EL (cell line): ENCODE measurements at places on chromosomes 4 and X.
A peak's percentile ranks its signal among the peaks of the same experiment; 100 is the strongest.

DNA sequence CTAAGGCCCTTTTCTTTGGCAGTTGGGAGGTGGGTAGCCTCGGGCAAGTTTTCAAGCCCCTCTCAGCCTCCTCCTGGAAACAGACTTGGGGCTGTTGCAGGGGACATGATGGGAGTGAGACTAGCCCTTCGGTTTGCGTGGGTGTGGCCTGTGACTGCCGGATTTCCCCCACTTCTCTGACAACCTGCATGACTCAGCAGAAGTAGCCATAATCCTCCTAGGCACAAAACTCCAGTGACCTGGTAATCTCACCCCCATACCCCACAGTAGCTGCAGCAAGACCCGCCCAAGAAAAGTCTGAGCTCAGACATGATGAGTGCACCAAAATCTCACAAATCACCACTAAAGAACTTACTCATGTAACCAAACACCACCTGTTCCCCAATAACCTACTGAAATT is 433.7 kb upstream of the AMOT start:
- DNase-seq: no peak

DNA sequence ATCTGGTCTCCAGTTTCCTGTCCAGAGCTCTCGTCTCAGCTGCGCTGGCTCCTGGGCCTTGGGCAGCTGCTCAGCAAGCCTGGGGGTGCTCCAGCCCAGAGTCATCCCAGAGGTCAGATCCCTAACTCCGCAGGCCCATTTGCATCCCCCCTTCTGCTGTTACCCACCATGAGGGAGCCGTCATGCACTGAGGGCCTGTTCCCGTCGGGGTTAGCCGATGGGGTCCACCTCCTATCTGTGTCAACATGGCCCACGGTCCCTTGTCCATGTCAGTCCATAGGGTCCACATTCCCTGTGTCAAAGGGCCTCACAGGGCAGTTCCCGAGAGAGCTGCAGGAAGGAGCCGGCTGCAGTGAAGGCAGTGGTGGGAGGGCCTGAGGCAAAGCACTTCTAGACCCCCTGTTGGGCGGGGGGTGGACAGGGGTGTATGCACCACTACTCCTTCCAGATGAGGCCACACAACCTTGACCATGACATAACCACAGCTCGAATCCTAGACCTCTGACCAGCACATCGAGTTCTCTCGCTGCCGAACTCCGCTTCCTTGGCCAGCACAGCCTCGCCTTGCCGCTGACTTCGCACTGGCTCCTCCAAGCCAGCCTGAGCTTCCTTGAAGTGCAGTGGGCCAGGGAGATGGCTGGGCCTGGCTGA is 24.9 kb downstream of the WDR1 start:
- DNase-seq: no peak

DNA sequence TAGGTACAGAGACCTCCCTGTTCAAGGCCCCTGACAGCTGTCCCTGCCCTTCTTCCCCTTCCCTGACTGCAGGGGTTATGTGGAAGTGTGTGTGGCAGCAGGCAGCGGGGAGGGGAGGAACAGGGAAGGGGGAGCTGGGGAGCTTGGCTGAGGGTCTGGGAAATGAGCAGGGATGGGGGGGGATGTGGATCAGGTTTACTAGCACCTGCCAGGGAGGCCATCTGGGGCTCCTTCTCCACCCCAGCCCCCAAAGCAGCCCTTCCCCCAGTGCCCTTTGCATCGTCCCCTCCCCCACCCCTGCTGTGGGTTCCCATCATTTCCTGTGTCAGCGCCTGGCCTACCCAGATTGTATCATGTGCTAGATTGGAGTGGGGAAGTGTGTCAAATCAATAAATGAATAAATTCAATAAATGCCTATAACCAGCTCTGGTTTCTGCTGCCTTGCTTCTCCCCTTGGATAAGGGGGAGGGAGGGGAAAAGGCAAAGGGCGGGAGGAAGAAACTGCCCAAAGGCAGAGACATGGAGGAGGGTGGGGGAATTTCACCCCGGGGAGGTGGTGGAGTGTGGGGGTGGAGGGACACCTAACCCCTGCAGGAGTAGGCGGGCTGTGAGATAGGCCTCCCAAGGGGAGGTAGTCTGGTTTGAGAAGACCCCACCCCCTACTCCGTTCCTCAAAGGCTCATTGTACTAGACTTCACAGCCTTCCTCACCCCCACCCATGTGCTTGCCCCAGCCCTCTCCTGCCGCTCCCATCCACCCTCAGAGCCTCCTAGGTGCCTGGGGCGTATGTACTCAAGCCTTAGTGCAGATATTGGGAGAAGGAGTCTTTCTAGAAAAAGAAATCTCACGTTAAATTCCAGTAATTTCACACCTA is 3.2 kb downstream of the CXorf65 start:
- DNase-seq: no peak

DNA sequence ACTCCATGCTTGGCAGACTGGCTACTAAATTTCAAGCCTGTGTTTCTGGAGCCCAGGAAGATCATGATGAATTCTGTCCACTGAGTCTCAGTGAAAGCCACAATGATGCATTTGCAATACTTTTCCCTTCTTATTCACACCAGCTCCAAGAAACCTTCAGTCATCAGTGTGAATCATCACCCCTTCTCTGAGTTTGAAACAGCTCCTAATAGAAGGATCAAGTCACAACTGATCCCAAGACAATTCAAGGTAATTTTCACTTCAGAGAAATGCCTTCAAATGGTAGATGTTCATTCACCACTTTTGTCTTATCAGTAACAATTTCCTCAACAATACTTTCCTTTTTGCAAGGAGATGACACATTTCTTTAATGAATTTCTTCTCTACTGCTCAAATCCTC is 257.4 kb downstream of the NLGN4X start:
- no peak for DNase-seq

DNA sequence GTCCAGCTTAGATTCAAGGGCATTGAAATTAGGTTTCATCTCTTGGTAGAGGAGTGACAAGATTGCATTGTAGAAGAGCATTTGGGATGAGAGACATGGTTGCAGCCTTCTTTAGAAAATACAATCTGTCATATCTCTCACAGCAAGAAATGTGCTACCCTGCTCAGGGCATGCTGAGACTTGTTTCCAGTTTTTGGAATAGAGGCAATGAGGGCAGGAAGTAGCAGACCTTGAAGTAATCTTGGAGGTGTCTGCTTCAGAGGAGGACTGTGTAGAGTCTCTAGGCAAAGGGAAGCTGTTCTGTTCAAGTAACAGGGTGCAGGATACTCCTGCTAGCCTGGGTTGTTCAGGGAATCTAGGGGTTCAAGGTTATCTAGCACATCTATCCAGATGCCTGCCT is 116.1 kb upstream of the ZNF827 start:
- no peak for DNase-seq

DNA sequence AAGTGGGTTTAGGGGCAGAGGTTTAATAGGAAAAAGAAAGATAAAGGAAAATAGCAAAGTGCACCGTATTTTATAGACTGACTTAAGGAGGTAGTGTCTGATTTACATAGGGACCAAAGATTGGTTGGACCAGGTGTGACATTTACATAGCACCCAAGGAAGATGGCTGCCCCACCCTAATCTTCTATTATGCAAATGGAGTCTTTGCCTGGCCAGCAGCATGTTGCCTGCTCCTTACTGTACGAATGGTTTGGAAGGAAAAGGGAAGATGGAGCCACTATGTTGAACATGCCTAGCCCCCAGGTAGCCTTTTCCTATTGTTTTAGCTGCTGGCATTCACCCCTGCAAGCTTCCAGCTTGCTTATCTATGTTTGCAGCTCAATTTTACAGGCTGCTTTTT is 146.2 kb upstream of the PDE5A start:
- no peak for DNase-seq

GRCh38 chr4:169372791-169373190 is 102.0 kb upstream of the SH3RF1 start:
- DNase-seq: no peak

- no peak for DNase-seq
These were observed 84.9 kb upstream of the SPANXB1 start for GRCh38 chrX:140917354-140918115.

GRCh38 chr4:147717878-147718277 is 14.0 kb upstream of the ARHGAP10 start:
- no peak for DNase-seq

- no peak for DNase-seq
These were observed 7.0 kb downstream of the CD38 start for GRCh38 chr4:15784959-15785634.

DNA sequence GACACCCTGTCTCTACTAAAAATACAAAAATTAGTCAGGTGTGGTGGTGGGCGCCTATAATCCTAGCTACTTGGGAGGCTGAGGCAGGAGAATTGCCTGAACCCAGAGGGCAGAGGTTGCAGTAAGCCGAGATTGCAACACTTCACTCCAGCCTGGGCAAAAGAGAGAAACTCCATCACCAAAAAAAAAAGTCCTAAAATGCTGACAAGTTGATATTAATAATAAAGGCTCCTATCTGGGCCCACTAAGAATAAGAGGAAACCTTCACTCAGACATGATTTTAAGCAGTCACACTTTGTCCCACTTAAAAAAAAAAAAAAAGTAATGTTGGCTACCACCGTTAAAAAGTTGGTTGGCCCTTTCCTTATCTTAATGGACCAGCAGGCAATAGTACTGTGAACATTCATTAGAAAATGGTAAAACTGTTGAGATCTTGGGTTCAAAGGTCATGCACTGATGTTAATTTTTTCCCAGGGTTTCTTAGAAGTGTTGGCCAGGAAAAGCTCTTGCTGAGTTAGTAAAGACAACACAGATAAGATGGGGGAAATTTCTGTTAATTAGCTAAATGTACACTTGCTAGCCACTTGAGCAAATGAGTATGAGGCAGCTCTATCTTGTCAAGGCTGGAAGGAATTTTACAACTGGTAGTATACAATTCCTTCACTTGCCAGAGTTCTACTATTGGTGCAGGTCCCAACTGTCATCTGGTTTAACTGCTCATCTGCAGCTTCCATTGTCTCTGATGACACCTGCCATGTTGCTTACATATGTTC is 43.6 kb upstream of the BMP2K start:
- DNase-seq: no peak

- DNase-seq: no peak
These were observed 79.0 kb downstream of the PDGFRA start for GRCh38 chr4:54308110-54308509.

DNA sequence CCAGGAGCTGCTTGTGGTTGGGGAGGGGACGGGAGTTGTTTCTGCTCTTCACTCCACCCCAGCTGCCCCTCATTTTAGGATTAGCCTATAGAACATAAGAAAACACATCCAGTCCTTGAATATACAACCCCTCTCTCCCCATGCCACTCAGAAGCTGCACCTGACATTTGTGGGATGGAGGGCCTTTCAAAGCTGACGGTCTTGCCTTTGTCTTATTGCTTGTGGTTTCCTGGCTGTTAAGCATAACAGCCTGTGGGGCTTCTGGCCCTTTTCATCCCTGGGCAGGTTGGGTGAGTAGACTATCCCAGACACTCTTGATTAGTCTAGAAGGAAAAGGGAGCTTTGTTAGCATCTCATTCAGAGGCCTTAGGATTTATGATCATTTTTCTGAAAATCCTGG is 407.6 kb upstream of the BOD1L1 start:
- DNase-seq: no peak

DNA sequence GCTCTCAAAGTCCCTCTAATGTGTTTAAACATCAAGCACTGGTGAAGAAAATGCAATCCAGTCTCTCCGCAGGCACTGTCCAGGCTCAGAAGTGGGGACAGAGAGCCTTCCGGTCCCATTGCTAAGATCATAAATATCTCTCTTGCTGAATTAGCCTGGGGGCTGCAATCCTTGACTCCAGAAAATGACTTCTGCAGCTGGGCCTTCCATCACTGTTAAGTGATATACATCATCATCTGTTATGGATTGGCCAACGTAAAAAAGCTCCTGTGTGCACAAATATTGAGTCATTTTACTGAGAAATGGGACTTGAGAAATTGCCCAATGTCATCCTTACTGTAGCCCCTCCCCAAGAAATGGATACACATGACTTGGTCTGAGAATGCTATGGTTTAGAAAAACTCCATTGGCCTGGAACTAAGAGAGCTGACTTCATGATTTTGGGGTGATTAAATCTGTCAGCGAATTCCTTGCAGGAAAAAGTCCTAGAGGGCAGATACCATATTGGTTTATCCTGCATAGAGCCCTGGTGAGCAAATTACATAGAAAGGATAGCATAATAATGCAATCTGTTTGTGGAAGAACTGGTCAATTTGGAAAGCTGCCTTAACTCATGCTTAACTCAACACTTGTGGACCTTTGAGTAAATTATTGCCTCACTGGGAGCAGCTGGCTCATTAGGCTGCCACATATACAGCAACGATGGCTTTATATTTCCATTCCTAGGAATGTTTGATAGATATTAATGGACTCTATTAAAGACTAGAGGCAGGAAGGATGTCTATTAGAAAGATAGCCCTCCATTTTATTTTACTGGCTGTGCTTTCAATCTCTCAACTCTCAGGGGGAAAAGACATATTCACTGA is 346.1 kb downstream of the GBA3 start:
- DNase-seq: no peak

GRCh38 chr4:187302457-187303150 is 578.9 kb upstream of the FAT1 start:
- DNase-seq: peak; percentile 26

DNA sequence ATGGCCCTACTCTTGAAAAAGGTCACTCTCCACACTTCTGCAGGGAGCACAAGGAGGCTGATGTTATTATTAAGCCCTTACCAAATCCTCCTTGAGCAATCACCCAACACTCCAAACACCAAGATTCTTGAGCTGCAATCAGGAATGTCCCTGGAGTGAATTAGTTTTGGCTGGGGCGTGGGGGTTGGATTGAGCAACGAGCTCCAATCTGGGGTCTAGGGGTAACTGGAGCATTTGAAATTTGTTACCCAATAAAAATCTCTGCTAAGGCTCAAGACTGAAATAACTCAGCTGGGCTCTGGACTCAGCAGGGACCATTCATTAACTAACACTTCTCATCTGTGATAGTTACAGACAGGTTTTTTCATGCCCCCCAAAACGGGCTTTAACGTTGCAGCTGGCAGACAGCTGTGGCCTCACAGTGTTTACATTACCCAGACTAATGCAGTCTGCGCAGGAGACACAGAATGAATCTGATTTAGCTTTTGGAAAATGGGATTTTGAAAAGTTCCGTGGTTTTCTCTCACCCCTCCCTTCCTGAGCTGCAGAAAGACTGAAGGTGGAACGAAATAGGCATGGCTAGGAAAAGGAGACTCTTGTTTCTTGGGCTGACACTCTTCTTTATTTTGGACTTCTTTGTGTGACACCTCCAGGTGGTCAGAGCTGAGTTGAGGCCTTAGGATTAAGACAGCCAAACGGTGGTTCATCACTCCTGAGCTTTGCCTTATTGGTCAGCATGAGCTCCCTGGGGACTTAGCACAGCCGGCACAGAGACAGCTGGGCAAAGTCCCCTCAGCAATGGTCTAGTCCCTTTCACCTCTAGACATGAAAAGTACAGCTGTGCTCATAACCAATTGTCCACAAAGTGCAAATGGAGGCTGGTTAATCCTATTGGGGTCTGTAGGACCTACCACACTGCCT is 26.6 kb downstream of the PLAC1 start:
- DNase-seq: peak; percentile 40

DNA sequence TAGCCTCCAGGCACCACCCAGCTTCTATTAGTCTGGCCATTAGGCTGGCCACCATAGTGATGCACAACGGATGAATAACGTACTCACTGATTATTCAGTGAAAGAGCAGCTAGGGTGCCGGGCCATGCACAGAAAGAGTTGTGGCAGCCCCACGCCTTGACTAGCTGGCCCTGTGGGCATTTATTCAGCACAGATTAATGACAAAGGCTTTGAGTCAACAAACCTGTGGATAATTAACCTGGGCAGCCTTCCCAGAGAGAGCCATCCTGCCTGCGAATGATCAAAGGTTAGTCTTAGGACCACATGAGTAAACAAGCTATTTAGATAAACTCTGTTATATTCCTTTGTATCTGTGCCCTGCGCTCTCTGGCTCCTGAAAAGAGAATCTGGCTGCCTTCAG is 37.2 kb downstream of the MAP9 start:
- DNase-seq: no peak
